Stimulated activated CD8-positive, alpha-beta memory T cell treated with anti-CD3 and anti-CD28 coated beads, Interleukin-2, amount 100 ng/mL, for 48 hours (primary cell): ENCODE measurements at places on chromosomes 12 and 14.

DNA sequence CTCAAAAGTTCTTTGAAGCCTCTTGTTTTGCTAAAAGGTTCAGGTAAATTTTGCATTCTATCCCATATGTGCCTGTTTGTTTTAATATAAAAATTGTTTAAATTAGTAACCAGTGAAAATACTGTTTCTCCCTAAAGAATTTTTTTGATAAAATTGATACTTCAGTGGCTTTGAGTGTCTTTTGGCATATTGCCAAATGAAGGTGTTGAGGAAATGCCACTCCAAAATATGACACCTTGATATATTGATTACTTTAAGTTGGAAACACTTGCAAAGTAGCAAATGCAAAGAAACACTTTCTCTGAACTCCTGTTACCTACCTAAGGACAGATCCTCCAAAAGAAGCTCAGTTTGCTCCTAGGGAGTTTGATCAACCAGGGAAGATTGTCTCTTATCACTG, 8.4 kb downstream of the STYX start:
- DNase-seq = no peak

DNA sequence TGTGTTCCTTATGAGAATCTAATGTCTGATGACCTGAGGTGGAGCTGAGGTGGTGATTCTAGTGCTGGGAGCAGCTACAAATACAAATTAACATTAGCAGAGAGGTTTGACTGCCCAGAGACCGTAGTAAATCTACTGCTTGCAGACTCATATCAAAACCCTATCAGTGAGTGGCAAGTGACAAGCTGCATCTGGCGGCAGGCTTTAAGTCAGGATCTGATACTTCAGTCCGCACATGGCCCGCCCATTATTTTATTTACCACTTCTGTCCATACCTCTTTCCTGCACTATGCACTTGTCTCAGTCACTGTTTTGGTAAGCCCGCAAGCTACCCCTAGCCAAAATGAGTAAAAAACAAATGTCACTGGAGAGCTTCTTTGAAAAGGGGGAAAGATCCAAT, 11.4 kb downstream of the CEP128 start:
- DNase-seq = no peak

GRCh38 chr12:93785249-93786010, 108.3 kb downstream of the CRADD start:
- DNase-seq = peak; percentile 12

GRCh38 chr14:63076488-63076887, 31.2 kb upstream of the KCNH5 start:
- no peak for DNase-seq

DNA sequence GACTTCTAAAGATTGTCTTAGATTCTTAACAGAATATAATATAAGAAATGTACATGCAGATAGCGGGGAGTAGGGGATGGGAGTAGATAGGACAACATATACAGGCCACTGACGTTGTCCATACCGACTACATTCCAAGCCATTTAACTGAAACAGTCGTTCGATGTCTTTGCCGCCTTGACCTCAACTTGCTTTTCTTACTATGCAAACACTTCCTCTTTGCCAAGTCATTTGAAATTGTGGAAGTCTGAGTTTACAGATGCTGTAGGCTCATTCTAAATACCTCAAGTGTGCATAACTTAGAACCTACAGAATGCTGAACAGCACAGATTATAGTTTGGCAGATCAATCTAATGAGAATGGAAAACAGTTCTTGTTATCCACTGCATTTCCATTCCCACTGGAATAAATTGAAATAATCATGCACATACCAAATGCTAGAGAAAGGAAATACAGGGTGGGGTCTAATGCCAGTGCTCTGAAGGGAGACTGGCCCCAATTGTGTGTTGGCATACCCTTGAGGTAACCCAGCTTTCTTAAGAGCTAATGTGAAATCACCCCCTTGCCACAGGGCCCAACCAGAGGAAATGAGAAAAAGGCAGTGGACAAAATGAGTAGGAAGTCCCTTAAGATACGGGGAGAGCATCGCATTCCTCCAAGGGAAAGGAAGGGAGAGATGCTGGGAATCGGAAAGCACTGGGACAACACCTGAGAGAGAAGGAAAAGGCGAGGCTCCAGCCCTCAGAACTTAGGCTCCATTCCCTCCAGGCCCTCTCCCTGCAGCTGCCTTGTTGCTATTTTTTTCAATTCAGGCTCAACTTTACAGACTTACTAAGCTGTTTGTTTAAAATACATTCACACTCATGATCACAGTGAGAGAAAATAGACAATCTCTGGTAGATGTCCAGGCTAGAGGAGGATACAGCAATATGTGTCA, 380.9 kb upstream of the TMTC1 start:
- DNase-seq = no peak

GRCh38 chr12:82057770-82058169, 298.6 kb upstream of the PPFIA2 start:
- no peak for DNase-seq

GRCh38 chr12:16612647-16613046, 6.7 kb upstream of the LMO3 start:
- no peak for DNase-seq

- no peak for DNase-seq
Observed at GRCh38 chr12:121356657-121357056, 4.4 kb upstream of the ANAPC5 start.

- DNase-seq = no peak
Observed at GRCh38 chr12:6784296-6784695, 5.0 kb upstream of the CD4 start.

GRCh38 chr14:101595349-101595748, 34.1 kb downstream of the DIO3 start:
- no peak for DNase-seq

- no peak for DNase-seq
Observed at GRCh38 chr14:98433436-98433835, 838.6 kb downstream of the BCL11B start.

GRCh38 chr12:68367903-68368302, 35.7 kb upstream of the MDM1 start:
- no peak for DNase-seq

- no peak for DNase-seq
Observed at GRCh38 chr12:123469978-123470377, 12.0 kb downstream of the SNRNP35 start.

DNA sequence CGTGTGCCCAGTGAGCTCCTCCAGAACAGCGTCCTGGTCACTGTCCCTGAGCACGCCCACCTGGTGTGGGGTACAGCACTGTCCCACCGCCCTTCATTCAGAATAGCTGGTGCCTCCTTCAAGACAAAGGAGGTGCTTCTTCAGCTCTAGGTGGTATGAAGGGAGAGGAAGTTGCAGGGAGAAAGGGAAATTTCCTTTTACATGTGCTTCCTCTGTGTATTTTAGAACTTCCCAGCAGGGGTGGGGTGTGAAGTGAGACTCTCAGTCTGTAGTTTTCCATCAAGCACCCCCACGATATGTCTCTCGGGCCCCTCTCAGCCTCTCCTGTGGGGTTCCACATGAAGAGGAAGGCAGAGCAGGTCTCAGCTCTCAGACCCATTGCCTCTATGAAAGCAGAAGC, 1.2 kb upstream of the SLC6A12 start:
- DNase-seq = no peak

GRCh38 chr12:4108803-4109345, 164.7 kb upstream of the CCND2 start:
- no peak for DNase-seq

GRCh38 chr12:42482041-42482747, 107.4 kb downstream of the PRICKLE1 start:
- DNase-seq = no peak

GRCh38 chr12:68001486-68002466, 12.5 kb downstream of the IFNG-AS1 start:
- no peak for DNase-seq

DNA sequence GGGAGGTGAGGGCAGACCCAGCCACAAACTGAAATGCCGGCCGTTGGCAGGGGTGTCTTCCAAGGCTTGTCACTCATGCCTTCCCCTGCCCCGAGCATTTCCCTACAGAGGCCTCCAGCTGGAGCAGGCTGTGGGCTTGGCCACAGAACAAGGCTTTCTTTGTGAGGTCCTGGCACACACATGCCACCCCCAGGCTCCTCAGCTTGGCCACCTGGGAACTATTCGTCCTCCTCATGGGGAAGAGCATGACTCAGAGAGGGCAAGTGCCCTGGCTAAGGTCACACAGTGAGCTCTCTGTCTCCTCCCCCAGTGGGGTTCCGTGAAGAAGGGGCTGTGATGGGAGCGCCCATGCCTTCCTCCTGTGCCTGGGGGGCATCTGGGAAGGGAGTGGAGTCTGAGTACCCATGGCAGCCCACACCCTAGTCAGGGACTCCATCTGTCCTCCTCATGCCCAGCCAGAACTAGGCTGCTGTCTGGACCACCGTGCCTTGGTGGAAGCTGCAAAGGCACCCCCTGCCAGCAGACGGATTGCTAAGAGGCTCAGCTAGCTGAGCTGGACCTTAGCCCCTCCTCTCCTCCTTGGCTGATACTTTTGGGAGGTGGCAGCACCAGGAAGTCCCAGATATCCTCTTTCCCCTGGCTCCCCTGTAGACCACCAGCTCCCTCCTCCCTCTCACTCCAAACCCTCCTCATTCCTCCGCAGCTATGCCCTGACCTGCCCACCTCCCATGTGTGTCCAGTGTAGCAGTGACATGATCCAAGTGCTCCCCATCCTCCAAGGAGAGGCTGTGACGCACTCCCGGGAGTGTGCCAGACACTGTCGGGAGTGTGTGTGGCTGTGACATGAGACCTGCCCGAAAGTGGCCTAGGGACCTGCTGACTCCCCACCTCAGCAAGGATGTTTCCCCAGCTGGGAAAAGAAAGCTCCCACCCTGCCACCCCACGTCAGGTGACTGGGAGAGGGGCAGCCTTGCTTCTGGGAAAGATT, 21.4 kb downstream of the ABCB9 start:
- DNase-seq = no peak

- DNase-seq = no peak
Observed at GRCh38 chr12:11162502-11162901, 8.5 kb upstream of the SMIM10L1 start.

- no peak for DNase-seq
Observed at GRCh38 chr12:68434391-68435298, 102.5 kb upstream of the MDM1 start.

DNA sequence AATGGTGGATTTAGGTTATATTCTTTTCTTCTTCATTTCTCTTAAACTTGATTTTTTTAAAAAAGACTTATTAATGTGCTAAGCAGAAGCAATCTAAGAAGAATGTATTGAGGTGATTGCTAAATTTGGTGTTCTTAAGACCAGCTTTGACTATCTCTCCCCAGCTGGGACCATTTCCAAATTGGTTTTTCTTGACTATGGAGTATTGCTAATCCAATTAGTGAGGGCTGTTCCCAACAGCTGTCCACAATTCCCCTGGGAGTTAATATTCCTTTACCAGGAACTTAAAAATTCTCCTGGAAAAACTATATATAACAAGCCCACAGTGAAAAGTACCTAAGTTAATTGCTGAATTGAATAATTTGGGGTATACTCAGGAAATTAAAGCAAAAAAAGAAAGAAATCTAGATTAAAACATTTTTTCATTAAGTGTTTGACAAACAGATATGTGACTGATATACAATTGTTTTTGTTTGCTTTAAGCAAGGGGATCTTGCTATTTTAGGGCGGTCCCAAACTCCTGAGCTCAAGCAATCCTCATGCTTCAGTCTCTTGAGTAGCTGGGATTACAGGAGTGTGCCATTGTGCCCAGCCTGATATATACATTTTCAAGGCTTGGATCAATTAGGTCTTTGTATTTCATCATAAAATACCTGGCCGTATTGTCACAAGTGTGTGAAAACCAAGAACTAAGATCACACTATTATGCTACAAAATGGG, 105.0 kb downstream of the FAR2 start:
- no peak for DNase-seq

DNA sequence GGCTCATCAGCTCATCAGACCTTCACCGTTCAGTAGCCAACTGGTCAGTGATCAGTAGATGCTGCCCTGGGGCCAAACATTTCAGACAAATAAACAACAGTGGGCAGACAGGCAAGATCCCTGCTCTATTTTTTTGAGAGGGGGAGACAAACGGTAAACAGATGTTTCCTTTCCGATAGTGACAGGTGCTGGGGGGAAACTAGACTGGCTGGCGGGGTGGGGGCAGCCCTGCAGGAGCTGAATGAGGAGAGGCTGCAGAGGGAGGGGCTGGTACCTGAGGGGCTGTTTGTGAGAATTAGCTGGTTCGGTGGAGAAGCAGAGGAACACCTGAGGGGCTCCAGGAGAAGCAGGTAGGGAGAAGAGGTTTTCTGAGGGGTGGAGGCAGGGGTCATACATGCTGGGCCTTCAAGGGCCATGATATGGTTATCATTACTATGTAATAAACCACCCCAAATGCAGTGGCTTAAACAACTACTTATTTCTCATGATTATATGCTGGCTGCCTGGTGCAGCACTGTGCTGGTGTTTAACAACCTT, 8.2 kb upstream of the GOLGA3 start:
- DNase-seq = no peak

- DNase-seq = no peak
Observed at GRCh38 chr14:32249780-32250179, 46.7 kb upstream of the RNU6-8 start.
